ENCODE measurements at places on chromosomes 16 and 17. TPM values are rescaled to one million over a fixed set of nuclear protein-coding genes. Genes with fewer than 3 reads are reported as not detected.
A peak's percentile ranks its signal among the peaks of the same experiment; 100 is the strongest.

SPNS2 gene
- total RNA-seq = 3.8 TPM

CCDC200 gene
- total RNA-seq = not detected

GRAP gene
- 2.1 TPM for total RNA-seq

CDRT15 gene
- total RNA-seq = not detected

ZNF385C gene
- total RNA-seq = 1.7 TPM

DNA sequence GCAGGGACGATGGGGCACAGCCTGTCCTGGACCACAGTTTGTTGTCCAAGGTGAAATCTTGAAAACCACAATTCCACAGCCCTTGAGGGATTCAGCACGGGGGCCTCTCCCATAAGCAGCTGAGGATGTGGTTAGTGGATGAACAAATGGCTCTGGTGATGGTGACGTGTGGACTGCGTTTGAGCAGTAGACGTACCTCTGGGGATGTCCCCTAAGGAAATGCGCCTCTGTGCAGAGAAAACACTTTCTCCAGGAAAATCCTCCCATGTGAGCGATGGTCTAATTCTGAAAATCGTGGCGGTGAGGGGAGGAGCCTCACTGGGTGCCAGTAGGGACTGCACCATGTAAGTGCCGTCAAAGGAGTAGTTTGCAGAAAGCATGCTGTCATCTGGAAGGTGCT, 2.7 kb upstream of the SEPTIN12 start:
- no peak for DNase-seq

DNA sequence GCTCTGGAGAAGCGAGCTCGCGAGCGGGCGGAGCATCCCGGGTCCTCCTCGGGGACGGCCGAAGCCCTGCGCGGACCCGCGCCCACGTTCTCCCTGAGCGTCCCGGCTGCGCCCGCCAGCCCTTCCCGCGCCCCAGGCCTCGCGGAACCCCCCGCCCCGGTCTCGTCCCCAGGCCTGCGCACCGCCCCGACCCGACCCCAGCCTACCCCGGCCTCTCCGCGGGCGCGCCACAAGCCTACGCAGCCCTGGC, 159 bp downstream of the USP36 start:
- DNase-seq = no peak

GRCh38 chr17:79631640-79632431, 21.0 kb upstream of the RBFOX3 start:
- no peak for DNase-seq

DNA sequence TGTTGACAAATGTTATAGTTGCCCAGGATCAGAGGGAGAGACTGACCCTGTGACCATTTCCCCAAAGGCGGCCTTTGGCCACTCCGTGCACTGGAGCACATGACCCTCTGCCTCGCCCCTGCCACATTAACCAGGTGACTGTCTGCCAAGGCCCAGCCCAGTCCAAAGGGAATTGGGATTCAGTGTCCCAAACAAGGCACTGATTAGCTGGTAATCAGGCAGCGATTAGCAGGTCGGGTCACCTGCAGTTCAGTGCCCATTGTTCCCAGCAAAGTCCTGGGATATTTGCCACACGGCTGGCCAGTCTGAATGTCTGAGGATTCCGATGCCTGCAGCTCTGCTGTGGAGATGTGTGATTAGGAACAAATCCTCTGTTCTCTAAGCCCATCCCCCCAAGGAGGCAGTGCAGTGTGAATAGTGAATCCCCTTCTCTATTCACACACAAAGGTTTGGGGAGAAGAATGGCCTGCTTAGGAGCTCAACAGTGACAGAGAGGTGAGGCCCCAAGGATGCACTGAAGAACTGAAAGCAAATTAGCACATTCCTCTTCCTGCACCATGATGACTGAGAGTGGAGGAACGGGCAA, 123.1 kb upstream of the MAF start:
- DNase-seq = peak; percentile 5

GRCh38 chr17:70238646-70239045, 69.3 kb downstream of the KCNJ2 start:
- DNase-seq = no peak

- DNase-seq = no peak
Measured at GRCh38 chr17:18181358-18181757, 2.3 kb upstream of the ALKBH5 start.

- no peak for DNase-seq
Measured at GRCh38 chr17:39486242-39486641, 25.0 kb downstream of the CDK12 start.

GRCh38 chr16:66652661-66653360, 43.7 kb downstream of the CMTM4 start:
- DNase-seq = no peak

DNA sequence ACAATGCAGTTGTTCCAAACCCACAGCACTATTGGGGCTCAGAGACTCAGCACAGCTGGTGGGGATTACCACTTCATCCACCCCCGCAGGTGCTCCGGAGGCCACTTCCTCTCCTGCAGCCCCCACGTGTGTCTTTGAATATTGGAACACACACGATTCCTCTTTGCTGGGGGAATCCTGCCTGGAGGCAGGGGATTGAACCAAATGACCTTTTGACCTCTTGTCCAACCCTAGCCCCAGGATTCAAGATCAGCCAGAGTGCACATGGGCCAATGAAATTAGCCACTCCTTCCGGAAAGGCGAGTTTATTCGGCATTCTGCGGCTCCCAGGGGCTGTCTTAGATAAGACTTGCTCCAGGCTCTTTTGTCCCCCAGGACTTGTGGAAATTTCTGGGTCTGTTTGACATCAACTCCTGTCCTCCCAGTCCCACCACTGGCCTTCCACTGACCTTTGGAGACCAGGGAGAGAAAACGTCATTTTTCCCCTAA, 350.2 kb downstream of the FOXL1 start:
- DNase-seq = no peak

DNA sequence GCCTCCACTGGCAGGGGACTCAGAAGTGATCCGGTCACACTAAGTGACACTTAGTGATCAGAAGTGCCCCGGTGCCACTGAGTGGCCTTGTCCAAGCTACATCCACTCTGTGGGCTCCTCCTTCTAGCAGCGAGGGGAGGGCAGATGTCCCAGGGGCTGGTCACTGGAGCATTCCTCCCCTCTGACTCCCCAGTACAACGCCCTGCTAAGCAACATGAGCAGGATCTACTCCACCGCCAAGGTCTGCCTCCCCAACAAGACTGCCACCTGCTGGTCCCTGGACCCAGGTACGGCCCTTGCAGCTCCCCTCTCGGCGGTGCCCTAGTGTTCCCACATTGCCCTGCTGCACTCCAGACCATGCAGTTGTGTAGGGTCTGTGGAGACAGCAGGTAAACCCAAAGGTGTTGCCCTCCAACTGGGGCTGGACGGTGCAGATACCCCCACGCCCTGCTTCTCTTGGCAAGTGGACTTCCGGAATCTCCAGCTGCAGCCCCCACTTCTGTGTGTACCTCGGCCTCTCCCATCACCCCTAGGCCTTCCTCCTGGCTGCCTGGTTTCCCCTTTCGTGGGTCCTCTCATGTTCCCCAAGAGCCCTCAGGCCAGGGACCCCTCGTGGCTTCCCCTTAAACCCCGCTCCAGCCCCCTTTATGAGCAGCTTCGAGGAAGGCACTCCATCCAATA, 2.1 kb downstream of the ACE start:
- DNase-seq = peak; percentile 57

- no peak for DNase-seq
Measured at GRCh38 chr17:76751416-76751993, 13.6 kb downstream of the MFSD11 start.

GRCh38 chr16:83814659-83814985, 6.8 kb downstream of the HSBP1 start:
- no peak for DNase-seq

DNA sequence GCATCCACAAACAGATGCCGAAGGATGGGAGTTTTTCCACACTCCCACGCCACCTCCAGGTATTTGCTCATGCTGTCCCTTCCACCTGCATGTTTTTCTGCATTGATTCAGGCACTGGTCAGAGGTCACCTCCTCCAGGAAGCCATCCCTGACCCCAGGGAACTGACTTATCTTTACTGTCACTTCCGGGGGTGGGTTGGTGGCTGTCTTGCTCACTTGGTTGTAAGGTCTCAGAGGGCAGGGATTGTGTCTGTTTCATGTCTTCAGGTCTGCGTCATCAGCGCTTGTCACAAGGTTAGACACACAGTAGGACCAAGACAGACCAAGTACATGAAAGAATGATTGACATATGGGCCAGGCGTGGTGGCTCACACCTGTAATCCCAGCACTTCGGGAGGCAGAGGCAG, 1.9 kb upstream of the IL4R start:
- no peak for DNase-seq

- DNase-seq = no peak
Measured at GRCh38 chr17:62919388-62919787, 46.6 kb upstream of the TANC2 start.

DNA sequence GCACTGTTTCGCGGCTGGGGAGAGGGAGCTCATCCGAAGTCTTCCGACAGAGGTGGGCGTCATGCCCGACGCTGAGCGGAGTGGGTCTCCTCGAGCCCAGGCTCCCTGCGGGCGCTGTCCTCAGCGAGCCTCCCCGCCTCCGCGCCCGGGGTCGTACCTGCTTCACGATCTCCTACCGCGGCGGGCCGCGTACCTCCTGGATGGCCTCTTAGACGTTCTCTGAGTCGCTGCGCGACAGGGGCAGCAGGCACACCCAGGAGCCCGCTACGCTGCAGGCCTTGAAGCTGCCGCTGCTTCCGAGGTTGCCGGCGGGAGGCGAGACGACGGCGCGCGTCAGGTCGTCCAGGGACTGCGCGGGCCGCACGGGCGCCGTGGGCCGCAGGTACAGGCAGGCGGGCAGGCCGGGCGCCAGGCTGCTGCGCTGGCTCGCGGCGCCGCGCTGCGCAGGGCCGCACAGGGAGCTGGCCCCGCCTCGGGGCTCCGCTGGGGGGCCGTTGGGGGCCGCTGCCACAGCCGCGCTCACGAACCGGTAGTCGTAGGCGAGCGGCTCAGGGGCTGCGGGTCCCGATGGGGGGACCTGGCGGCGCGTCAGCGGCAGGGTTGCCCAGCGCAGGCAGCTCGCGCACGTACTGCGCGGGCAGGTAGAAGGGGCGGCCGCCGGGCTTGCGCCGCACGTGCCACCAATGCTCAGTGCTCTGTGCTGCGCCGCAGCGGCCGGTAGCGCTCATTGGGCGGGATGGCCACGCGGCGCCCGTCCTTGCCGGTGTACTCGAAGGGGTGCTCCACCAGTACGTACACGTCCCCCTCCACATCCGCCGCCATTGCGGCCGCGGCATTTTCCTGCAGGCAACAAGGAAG, 116.4 kb upstream of the SMURF2 start:
- no peak for DNase-seq

GRCh38 chr16:72224260-72224768, 52.4 kb upstream of the PMFBP1 start:
- no peak for DNase-seq

DNA sequence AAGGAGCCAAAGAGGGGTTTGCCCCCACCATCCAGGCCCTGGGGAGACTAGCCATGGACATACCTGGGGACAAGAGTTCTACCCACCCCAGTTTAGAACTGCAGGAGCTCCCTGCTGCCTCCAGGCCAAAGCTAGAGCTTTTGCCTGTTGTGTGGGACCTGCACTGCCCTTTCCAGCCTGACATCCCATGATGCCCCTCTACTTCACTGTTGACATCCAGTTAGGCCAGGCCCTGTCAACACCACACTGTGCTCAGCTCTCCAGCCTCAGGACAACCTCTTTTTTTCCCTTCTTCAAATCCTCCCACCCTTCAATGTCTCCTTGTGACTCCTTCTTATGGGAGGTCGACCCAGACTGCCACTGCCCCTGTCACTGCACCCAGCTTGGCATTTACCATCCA, 19.8 kb upstream of the CBFB start:
- no peak for DNase-seq

- no peak for DNase-seq
Measured at GRCh38 chr17:35548208-35548810, 10.8 kb upstream of the SLFN12L start.

- peak; percentile 9 for DNase-seq
Measured at GRCh38 chr16:24610416-24610755, 71.0 kb downstream of the RBBP6 start.

GRCh38 chr16:23788685-23789084, 33.9 kb downstream of the CHP2 start:
- no peak for DNase-seq

DNA sequence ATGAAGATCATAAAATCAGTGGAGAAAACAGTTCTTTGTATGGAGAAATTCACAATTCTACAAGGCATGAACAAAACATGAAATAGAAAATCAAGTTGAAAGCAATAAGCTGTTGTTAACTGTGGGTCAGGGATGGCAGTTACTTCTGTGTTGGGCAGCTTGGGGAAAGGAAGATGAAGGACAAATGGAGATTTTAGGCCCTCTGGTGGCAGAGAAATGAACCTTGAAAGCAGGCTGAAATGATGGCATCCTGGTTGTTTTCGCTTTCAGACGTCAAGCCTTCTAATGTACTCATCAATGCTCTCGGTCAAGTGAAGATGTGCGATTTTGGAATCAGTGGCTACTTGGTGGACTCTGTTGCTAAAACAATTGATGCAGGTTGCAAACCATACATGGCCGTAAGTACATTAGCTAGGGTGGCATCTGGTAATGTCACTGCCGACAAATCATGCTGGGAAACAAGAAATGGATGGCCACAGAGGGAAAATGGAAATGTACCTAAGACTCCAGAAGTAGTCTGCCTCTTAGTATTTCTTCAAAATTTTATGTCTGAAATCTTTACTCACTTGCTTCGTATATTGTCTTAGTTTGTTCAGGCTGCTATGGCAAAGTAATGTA, 108.9 kb downstream of the MAP2K6 start:
- DNase-seq = no peak

- no peak for DNase-seq
Measured at GRCh38 chr16:68086860-68087268, 1.7 kb downstream of the NFATC3 start.

DNA sequence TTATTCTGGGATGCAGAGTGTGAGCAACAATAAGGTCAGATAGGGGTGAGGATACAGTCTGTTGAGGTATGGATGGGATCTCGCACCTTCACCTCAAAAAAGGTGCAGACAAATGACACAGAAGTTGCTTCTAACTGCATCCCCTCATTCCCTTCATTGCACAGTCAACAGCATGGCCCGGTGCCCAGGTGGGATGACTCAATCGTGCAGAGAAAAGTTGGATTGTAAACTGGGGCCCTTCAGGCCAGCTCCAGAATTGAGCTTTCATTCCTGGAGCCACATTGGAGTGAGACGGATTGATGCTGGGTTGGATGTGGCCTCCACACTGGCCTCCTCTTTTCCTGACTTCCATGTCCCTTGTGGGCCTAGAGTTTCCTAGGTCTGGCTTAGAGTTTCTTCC, 977.4 kb downstream of the KCNJ18 start:
- DNase-seq = no peak
